T-helper 2 cell treated with Interferon-gamma antibody and Interleukin-4, amounts not matched to agents 5 μg/mL and 100 μg/mL, for 36 hours (primary cell): ENCODE measurements at places on chromosomes 13 and 19.
A peak's percentile ranks its signal among the peaks of the same experiment; 100 is the strongest.

DNA sequence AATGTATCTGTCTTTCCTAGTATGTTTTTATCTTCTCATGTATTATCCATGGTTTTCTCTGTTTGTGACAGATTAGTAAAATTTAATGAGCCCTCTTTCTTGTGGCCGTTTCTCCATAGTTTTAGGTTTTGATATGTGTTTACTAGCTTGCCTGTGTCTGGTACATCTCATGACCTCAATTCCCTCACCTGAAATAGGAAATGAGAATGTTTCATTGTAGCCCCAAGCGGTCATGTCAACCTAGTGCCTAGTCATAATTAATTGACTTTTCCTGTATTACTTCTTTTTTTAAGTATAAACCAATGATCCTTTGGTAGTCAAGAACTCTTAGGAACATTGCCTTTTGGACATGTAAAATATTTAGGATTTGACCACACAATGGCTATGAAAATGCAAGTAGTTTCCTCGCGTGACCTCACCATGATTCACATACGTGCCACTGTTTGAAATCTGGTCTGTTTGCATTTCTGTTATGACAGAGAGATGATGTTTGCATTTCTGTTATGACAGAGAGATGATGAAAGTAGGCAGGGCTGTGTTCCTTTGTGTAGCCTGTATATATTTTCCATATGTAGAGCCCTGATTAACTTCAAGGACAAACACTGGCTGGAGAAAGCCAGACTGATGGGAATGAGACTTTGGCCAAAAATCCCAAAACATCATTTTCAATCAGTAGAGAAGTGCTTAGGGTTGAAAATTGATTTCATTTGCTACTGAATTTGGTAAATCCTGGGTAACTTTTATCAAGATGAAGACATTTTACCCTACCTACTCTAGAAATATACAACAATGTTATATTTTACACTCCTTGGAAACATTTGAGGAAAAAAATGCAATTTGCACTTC, 104.8 kb downstream of the TNFRSF19 start:
- DNase-seq: no peak

DNA sequence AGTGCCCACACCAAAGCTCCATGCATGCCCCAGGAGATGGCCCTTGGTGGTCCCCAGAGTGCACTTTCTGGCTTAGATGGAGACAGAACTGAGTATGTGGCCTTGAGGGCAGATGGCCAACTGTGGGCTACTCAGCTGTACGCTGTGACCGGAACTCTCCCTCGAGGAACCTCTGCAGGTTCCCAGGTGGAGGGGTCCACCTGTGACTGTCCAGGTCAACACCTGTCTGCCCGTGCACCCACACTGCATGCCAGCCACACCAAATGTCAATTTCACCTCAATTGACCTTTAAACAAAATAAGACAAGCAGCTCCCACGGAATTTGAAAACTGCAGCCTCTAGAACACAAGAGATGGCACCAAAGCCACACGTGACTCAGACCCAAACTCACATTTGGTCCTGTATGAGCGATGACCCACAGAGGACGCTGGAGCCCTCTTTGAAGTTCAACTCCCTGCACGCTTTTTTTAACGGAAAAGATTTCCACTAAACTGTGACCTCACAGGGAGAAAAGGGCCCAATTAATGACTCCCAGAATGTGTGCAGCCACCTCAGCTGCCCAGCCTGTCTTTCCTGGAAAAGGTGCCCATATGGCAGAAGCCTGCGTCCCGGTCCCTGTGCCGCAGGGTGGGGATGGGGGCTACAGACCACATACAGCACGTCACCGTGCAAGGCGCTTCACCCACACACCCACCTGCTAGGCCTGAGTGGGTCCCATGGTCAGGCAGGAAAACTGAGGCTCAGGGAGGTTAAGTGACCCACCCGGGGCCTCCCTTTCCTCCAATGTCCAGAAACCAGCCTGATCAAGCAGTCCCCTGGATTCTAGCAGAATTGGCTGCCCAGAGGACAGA, 47.7 kb downstream of the KLF2 start:
- DNase-seq: peak; percentile 41

DNA sequence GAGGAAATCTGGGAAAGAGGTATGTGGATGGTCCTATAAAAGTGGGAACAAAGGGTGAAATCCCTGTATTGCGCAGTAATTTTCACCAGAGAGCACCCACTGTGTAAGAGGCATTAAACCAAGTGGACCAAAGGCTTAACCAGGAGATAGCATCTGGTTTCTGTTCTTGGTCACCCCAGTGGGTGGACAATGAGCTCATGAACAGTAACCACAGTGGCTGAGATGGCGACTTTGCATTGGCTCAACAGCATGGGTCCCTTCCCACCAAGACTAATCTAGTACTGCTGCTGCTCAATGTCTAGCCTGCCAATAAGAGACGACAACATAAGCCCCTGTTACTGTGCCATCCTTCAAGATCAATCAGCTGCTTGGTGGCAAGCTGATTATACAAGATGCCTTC, 36.6 kb downstream of the CCDC169 start:
- DNase-seq: no peak

DNA sequence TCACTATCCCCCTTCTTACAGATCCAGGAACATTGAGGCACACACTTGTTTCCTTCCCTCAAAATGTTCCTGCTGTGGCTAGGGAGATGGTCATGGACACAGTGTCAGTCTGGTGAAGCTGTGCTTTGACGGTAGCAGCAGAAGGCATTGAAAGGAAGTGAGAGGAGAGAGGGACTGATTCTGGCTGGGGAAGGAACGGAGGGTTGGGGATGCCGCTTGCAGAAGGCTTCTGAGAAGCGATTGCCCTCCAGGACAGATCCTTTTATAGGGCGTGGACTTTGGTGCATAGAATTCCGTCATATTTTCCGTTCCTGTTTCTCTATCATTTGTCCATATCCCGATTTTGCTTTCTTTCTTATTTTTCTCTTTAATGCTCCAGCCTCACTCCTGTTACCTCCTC, 14.1 kb upstream of the MYH14 start:
- no peak for DNase-seq

DNA sequence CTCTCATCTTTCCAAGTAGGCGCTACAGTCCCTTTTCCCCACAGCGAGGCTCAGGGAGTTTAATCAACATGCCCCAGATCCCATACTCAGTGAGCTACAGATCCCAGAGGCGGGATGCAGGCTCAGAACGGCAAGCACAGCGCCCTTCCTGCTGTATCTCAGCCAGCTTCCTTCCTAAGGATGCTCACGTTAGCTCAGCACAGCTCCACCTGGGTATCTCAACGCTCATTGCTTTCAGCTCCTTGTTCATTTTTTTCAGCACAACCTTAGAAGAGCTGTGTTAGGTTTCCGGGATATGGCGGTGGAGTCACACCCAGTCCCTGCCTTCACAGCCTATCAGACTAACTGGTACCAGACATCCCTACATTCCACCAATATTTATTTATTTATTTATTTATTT, 3.1 kb upstream of the MEGF8 start:
- DNase-seq: no peak

GRCh38 chr19:41895745-41896580, 13.0 kb downstream of the ARHGEF1 start:
- DNase-seq: no peak

DNA sequence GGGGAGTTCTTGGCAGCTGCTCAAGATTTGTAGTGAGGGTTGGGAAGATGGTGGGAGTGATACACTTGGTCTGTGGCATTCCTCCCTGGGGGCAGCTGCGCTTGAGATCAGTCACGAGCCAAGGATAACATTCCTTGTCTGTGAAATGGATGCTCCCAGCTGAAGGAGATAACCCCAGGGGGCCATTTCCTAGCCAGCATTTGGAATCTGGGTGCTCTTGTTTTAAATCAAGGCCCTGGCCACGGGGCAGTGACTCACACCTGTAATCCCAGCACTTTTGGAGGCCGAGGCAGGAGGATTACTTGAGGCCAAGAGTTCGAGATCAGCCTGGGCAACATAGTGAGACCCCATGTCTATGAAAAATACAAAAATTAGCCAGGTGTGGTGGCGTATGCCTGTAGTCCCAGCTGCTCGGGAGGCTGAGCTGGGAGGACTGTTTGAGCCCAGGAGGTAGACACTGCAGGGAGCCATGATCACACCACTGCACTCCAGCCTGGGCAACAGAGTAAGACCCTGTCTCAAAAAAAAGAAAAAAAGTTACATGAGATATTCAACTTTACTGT, 4.6 kb downstream of the PKN1 start:
- no peak for DNase-seq

- DNase-seq: no peak
Observed at GRCh38 chr19:40611096-40611495, 9.9 kb downstream of the LTBP4 start.

DNA sequence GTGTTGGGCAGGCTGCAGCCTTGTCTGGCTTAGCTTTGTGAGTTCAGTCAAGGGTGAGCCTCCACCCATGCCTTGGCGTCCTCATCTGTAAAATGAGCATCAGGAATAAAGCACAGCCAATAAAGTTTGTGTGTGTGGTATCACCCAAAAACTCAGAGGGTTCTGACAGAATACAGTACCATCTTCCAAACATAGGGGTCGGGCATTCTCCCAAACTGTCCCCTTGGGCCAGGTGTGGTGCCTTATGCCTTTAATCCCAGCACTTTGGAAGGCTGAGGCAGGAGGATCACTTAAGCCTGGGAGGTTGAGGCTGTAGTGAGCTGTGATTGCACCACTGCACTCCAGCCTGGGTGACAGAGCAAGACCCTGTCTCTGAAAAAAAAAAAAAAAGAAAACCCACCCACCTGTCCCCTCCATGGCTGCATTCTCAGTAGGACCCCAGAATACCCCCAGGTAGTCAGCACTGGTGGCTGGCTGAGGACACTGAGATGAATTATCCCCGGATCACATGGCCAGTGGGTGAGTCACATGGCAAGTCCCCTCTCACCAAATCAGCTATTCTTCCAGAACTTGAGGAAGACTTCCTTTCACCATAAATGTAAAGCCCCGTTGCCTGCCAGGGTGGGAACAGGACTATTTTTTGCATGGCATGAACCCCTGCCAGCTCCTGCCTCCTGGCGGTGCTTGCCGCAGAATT, 18.6 kb downstream of the POP4 start:
- no peak for DNase-seq

GRCh38 chr13:110282316-110282841, 24.6 kb downstream of the COL4A1 start:
- DNase-seq: no peak

DNA sequence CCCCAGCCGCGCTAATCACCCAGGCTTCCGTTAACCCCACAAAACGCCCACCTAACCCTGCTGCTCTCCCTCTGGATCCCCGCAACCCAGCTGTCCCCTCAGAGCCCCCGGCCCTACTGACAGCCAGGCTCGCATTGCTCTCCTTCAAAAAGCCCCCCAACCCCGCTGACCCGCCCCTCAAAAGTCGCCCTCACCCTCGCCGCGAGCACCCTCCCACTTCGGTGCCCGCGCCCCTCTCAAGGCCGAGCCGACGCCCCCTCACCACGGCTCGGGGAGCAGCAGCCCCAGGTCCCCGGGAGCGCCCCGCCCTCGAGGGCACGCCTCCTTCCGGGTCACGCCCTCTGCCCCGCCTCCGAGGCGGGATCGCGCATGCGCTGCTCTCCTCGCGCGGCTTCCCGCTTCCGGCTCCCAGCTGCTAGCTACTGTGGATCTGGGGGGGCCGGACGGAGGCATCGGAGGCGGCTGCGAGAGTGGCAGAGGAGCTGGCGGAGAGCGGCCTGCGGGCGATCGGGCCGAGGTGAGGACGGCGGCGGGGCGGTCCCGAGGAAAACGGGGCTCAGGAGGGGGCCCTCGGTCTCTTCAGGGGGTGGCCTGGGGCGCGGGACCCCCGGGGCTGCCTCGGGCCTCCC, 46.1 kb downstream of the ARHGEF18 start:
- DNase-seq: peak; percentile 94

DNA sequence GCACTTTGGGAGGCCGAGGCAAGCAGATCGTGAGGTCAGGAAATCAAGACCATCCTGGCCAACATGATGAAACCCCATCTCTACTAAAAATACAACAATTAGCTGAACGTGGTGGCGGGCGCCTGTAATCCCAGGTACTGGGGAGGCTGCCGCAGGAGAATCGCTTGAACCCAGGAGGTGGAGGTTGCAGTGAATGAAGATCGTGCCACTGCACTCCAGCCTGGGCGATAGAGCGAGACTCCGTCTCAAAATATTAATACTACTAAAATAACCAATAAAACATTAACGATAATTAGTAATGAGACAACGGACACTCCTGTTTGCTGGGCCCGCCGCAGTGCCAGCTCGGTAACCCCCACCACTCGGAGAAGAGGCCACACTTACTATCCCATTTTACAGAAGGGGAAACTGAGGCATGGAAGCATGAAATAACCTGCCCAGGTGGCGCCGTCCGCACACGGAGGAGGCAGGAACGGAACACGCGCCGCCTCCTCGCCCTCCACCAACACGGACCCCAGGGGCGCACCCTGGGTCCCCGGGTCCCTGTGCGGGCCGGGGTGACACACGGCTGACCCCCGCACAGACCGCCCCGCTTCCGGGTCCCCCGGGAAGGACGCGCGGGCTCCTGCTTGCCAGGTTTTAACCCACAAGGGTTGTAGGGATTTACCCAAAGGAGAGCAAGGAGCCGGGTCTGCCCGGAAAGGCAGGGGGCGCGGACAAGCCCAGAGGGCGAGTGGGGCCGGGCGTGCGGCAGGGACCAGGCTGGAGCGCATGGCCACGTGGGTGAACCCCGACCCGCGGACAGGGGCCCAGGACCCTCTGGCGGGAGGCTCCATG, 1.6 kb downstream of the R3HDM4 start:
- no peak for DNase-seq

GRCh38 chr19:28972058-28972852, 240.7 kb downstream of the UQCRFS1 start:
- DNase-seq: no peak

GRCh38 chr19:35560677-35561076, 2.8 kb downstream of the ATP4A start:
- DNase-seq: no peak

DNA sequence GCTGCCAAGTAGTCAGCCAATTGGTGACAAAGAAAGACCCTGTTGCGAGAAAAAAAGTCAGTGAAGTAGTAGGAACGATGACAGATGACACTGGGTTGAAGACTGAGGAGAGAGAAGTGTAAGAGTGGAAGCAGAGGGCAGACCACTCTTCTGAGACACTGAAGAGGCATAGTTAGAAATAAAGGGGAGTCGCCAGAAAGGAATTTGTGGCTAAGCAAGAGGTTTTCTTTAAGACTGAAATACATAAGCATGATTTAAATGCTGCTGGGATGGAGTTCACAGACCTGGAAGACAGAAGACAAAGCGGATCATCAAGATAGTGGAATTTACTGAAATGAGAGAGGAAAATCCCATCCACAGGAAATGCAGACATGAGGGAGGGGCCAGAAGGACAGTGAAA, 56.2 kb upstream of the USPL1 start:
- no peak for DNase-seq

GRCh38 chr13:27355894-27356293, 68.5 kb upstream of the GTF3A start:
- no peak for DNase-seq

- no peak for DNase-seq
Observed at GRCh38 chr13:41232578-41233480, 30.5 kb downstream of the MTRF1 start.

- DNase-seq: no peak
Observed at GRCh38 chr13:39494006-39494405, 109.0 kb downstream of the LHFPL6 start.

DNA sequence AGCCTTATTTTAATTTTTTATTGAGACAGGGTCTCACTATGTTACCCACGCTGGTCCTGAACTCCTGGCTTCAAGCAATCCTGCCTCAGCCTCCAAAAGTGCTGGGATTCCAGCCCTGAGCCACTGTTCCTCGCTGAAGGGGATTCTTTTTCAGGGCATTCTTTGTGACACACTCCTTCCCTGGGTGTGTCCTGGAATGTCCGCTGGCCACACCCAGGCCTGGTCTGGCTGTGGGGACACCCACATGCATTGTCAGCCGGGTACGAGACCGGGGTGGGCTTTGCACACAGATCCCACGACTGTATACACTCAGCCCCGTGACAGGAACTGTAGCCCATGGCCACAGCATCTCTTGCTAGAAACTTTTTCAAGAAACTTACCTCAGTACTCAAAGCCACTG, 34.4 kb upstream of the GATAD2A start:
- no peak for DNase-seq
